EH (cell line): ENCODE measurements at places on chromosomes 16 and 17.

GRCh38 chr17:62629556-62630364 lies 2.3 kb downstream of the MRC2 start:
- peak; percentile 34 for DNase-seq

- DNase-seq, result no peak
These were observed 10.8 kb upstream of the USP31 start for GRCh38 chr16:23160082-23160481.

DNA sequence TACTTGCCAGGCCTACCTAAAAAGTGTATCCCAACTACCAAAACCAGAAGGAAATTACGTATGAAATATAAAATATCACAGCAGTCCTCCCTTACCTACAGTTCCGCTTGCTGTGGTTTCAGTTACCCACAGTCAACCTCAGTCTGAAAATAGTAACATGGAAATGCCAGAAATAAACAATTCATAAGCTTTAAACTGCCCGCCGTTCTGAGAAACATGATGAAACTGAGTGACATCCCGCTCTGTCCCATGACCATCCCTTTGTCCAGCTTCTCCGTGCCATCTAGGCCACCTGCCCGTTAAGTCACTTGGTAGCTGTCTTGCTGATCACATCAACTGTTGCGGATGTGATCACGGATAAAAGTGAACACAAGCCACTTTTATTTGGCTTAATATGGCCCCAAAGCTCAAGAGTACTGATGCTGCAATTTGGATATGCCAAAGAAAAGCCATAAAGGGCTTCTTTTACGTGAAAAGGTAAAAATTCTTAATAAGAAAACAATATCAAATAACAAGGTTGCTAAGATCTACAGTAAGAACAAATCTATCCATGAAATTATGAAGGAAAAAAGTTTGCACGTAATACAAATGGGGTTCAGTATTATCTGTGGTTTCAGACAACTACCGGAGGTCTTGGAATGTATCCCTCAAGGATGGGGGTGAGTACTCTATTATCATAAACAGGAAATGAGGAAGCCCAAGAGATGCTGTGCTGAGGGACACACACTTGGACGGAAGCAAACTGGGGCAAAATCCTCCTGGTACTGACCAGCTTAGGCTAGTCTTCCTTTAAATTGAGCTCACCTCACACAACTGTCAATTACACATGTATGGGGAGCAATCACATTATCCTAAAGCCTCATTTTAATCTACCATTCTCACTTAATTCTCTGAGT lies 8.2 kb downstream of the USP22 start:
- DNase-seq, result peak; percentile 37

DNA sequence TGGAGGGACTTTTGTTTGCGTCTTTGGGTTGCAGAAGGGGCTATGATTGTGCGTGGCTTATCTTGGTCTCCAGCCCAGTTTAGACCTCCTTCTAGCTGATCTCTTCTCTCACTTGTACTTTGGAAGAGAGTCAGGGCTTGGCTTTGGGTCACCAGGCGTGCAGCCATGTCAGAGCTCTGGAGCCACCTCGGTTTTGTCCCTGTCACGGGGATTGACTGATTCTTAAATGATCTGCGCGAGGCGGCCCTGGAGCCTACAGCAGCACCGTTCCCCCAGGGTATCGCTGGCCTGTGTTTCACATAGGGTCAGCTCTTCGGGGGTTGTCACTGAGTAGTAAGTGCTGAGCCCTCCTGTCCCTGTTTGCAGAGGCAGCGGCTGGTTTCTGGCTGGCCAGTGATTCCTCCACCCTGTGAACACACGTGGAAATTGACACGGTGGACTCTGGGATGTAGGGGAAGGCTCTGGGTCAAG lies 209.8 kb upstream of the CHMP6 start:
- no peak for DNase-seq

DNA sequence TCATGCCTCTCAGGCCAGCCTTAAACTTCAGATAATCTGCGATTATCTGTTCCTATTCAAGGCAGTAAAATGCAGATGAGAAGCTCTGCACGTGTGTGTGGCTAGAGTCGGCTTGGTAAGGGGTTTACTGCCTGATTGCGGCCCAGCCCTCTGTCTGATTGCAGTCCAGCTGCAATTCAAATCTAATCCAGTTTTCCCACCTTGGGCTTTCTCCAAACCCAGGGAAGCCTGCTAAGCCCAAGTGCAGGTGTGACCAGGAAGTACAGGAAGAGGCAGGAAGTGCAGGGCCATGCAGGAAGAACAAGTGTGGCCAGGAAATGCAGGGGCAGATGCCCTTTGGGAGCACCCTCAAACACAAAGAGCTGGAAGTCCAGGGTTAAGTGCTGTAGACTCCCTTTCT lies 314.9 kb downstream of the CEP112 start:
- DNase-seq, result no peak

DNA sequence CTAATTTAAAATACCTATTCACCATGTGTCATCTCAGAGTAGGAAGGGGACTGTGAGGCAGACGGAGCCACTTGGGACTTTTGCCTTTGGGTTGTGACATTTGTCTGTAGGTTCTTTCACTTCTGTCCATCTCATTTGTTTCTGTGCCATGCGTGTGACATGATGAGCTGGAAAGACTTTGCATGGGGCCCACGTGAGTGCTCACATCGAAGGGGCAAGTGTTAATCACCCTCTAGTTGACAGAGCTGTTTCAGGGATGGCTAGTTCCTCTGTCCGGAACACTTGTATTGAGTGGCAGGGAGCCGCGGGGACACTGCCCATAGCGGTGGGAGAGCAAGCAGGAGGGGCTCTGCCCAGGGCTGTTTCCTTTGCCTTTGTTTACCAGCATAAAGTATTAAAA lies 112.0 kb downstream of the RPTOR start:
- DNase-seq, result no peak

DNA sequence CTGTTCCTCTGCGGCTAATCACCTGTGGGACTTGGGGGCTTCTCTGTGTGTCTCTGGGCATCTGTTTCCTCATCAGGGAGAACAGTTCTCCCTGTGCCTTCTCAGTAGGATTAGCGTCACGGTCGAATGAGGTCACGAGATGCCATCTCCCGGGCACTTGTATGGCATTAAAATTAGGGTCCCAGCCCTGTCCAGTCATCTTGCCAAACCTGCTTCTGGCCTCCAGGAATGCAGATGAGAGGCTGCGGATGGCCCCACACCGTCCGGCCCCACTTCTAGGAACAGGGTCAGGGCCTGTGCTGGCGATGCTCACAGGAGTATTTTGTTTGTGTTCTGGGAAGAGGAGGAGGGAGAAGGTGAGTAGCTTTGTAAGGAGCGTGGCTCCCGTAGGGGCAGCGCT lies 58.5 kb downstream of the OR1D5 start:
- no peak for DNase-seq

DNA sequence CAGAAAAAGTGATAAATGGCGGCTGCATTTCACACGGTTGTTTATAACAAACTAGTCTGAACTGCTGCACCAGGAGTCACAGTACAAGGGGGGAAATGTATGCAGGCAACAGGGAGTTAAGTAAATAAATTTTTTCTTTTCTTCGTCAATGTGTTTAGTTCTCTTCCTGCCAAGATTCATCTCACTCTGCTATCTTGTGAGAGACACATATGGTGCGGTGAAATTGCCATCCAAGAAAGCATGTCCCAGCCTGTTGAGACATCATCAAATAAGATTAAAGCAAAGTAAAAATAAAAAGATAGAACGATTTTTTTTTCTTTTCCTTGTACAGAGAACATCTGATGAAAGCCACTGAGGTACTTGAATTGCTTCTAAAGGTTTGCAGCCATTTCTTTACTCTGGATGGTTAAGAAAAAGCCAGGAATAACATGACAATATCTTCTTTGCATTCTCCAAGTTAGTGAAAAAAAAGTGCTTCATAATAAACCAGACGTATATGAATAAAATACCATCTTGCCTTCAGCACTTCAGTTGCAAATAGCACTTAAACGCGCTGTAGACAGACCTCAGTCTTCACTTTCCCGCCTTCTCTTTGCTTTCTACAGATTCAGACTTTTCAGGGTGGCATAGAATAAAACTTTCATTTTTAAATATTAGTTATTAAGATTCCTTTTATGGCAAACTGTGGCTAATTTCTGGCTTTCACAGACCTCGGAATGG lies 506.2 kb upstream of the ZFHX3 start:
- no peak for DNase-seq

- no peak for DNase-seq
These were observed 36.5 kb downstream of the FANCA start for GRCh38 chr16:89779909-89780305.

GRCh38 chr17:5686074-5686635 lies 101.8 kb upstream of the NLRP1 start:
- DNase-seq, result no peak

DNA sequence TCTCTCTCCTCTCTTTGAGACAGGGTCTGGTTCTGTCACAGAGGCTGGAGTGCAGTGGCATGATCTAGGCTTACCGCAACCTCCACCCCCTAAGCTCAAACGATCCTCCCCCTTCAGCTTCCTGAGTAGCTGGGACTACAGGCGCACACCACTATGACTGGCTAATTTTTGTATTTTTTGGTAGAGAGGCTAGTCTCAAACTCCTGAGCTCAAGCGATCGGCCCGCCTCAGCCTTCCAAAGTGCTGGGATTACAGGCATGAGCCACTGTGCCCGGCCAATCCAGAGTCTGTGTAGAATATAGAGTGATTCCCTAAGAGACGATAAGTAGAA lies 65.8 kb upstream of the RPH3AL start:
- DNase-seq, result no peak

DNA sequence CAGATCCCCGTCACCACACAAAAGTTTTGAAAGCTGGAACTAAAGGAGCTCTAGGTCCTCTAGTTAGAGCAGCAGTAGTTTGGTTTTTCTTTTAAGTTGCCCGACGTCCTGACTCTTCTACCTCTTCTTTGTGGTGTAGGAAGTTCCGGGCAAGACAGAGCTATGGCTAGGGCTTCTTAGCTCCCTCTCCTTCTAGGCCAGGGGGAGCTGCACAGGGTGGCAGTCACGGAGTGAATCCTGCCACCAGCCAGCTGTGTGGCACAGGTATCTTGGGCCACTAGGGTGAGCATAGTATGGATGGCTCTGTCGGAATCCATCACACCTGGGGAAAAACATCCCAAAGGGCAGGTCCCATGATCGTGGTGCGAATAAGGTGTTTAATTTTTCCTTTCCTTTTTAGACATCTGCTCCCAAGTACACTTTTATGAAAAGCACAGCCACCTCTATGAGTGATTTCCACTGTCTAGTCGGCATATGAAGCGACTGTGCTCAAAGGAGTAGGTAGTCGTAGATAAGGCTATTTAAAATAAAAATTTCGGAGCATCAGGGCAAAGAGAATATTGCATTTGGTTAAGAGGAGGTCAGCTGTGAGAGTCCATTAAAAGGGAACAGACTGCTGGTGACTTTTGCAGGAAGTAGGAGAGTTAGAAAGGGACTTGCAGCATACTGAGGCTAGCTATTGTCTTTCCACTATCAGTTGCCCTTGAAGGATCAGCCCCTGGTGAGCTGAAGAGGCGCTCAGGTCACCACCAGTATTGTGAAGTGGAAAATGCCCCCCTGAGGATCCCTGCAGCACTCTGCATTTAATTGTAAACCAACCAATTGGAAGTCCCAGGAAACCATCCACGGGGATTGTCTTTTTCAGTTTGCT lies 2.1 kb downstream of the PRKCA start:
- DNase-seq, result peak; percentile 51

DNA sequence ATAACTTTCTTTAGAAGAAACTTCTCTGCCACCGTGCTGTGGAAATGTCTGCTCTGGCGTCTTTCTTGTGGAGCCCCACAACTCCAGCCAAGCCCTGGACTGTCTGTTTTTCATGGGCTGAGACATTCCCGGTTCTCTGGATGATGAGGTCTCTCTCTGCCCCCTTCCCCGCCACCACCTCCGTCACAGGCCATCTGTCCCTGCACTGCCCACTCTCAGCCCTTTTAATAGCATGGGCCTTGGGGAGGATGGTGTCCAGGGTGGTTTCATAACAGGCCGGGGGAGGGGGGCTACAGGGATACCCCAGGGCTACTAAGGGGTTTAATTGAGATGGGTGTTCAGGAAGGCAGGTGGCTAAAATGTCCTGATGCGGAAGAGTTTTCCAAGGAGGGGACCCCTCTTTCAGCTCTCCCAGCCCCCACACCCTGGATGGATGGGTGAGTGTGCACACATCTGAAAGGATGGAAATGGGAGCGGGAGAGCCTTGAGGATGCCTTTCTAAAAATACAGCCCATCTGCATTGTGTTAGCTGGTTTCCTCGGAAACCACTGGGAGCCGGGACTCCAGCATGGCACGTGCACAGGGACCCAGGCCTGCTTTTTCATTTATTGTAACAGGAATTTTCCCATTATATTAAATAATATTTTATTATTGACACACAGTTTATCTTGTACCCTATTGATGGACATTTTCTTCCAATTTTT lies 14.6 kb upstream of the NDRG4 start:
- no peak for DNase-seq

- DNase-seq, result no peak
These were observed 104.0 kb downstream of the MRTFB start for GRCh38 chr16:14175086-14175485.

DNA sequence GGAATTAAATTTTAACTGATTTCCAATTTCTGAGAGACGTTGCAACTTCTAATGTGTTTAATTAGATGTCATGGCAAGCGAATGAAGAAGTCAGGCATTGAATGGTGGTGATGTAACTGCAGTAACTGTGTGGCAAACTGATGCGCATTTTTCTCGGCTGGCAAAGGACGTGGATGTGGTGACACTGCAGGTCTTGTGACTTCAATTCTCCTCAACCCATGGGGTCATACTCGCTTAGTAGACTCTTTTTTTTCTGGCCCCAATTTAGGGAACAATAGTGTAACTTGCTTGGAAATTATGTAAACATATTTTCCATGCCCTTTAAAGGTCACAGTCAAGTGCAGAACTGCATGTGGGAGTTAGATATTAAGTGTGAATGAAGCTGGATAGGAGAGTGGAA lies 1.9 kb upstream of the FAM20A start:
- no peak for DNase-seq

- peak; percentile 99 for DNase-seq
These were observed 1.9 kb upstream of the PLEKHG4 start for GRCh38 chr16:67277294-67277998.

GRCh38 chr16:31428279-31428597 lies at the start of gene COX6A2:
Gene COX6A2 (minus strand): TSS chr16:31428360. CDS start chr16:31428325, 35 bp downstream.
- no peak for DNase-seq

DNA sequence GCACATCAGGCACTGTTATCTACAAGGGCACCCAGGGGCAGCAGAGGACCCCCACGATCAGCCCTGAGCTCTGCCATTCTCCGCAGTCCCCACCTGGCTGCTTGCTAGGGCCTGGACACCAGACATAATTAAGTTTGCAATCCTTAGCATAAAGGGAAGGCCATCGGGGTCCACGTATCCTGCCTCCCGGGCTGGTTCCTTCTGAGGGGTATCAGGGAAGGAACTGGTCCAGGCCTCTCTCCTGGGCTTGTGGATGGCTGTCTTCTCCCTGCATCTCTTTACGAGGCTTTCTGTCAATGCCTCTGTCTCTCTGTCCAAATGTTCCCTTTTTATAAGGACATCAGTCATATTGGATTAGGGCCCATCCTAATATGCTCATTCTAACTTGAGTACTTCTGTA lies 77.8 kb downstream of the CYLD start:
- DNase-seq, result no peak
